ENCODE measurements at places on chromosomes 11 and 22.
A peak's percentile ranks its signal among the peaks of the same experiment; 100 is the strongest.

GRCh38 chr11:37533830-37534229, 935.8 kb upstream of the RAG2 start:
- DNase-seq = no peak

- no peak for DNase-seq
Measured at GRCh38 chr22:44030051-44030701, 6.1 kb downstream of the PARVB start.

DNA sequence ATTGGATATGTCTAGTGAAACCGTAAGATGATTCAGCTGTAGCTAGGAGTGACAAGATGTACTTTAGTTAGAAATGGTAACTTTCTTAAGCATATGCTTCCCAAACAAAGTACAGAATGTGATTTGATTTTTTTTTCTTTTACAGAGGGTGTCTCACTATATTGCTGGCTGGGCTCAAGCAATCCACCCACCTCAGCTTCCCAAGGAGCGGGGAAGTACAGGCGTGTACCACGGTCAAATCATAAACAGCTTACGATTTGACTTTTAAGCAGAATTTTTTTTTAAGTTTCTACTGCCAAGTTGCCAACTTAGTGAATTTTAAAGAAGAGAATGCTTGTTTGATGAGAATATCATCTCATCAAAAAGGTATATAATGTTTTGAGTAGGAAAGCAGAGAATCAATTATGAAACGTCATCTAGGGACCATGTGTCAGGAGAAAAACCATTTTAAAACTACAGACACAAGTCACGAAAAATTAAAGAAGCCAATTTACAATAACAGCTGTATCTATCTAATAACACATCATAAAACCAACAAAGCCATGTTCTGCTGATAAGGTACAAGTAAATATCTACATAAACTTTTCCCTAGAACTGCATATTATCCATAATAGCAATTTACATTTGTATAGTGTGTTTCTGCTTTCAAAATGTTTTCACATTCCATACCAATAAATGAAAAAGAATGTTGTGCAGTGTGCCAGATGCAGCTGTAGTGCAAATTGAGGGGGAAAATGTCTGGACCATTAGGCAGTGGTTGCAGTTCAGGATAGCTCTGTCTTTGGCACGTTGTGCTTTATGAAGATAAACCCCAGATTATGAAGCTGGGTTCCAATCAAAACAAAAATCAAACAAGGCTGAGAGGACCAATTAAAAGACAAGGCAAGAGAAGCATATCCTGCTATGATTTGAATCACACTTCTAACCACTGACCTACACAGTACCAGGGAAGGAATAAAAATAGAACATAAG, 33.7 kb upstream of the USP47 start:
- no peak for DNase-seq

DNA sequence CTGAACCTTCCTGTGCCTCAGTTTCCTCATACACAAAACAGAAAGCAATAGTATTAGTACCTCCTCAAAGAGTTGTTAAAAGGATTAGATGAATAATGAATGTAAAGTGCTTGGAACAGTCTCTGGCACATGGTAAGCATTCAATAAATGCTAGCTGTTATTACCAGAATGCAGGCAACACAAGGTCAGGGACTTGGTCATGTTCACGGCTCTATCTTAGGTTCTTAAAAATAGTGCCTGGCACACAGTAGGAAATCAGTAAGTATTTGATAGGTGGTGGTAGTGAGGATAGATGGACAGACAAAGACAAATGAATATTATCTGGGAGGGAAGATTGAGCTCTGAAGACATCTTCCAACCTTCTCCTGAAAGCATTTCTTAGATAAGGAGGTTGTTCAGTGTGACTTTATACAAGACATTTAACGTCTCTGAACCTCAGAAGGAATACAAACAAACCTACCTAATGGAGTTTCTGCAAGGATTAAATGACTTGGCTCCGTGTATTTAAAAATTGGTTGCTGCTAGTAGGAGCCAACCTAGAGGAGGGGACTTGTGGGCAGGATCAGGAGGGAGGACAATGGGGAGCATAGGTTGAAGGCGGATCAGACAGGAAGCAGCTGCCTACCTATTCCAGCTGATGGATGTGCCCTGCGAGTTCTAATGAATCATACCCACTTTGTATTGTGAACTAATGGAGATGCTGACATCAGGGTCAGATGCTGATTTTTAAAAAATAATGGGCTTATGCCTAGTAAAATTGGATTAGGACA, 94.1 kb downstream of the DBX1 start:
- no peak for DNase-seq

DNA sequence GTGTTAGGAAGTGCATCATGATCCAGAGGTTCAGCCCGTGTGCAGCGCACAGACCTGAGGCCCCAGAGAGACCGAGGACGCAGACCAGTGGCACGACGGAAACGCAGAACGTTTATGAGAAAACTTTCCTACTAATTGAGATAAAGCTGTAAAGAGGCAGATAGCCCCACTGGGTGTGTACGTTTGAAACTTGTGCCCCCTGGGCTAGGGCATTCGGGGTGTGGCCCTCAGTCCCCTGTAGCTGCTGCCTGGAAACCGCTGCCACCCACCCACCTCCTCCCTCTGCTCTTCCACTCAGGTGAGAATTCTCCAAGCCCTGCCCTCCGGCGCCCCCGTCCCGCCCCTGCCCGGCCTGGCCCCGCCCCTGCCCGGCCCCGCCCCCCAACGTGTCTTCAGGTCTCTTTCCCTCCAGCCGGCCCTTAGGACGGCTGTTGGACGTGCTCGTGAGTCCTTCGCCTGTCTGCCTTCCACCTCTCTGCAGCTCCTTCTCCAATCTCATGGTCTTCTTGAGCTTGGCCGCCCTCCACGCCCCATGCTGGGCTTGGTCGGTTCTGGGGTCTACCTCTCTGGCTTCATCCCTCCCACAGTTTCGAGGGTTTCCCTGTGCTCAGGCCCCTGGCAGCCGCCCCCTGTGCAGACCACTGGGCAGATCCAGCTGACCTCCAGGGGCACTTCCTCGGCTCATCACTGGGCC, 12.1 kb downstream of the MAPK8IP2 start:
- DNase-seq = no peak

GRCh38 chr22:49564666-49565515, 262.8 kb downstream of the BRD1 start:
- DNase-seq = no peak

DNA sequence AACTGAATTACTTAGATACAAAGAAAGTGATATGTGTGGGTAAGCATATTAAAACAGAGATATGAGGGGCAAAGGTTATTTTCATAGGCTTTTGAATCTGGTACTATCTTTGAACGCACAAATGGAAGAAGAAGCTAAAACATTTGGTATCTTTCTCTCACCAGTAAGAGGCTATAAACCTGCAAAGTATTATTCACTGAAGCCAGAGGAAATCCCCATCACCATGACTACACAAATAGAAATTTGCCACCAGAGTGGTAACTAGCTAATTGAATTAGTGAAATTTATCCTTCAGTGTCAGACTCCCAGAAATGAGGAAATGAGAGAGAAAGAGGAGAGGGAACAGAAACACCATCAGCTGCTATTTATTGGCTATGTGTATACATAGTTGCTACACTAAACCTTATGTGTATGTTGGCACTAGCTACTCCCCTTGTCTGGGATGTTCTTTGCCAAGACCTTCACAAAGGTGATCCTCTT, 503.4 kb downstream of the DLG2 start:
- peak; percentile 18 for DNase-seq

- DNase-seq = peak; percentile 100
Measured at GRCh38 chr11:96306933-96307775, 35.8 kb downstream of the MAML2 start.

- no peak for DNase-seq
Measured at GRCh38 chr11:44992181-44992582, 41.5 kb upstream of the TP53I11 start.

- DNase-seq = no peak
Measured at GRCh38 chr11:105582497-105582896, 27.4 kb upstream of the GRIA4 start.

- no peak for DNase-seq
Measured at GRCh38 chr22:37768273-37768672, 39.5 kb upstream of the GCAT start.

GRCh38 chr11:65476632-65477148, 22.2 kb upstream of the MALAT1 start:
- no peak for DNase-seq

- DNase-seq = no peak
Measured at GRCh38 chr11:69126286-69126685, 29.4 kb upstream of the SMIM38 start.

GRCh38 chr11:114092953-114093352, 33.4 kb downstream of the ZBTB16 start:
- DNase-seq = no peak

GRCh38 chr22:19891317-19892256, 36.9 kb upstream of the GNB1L start:
- peak; percentile 92 for DNase-seq

DNA sequence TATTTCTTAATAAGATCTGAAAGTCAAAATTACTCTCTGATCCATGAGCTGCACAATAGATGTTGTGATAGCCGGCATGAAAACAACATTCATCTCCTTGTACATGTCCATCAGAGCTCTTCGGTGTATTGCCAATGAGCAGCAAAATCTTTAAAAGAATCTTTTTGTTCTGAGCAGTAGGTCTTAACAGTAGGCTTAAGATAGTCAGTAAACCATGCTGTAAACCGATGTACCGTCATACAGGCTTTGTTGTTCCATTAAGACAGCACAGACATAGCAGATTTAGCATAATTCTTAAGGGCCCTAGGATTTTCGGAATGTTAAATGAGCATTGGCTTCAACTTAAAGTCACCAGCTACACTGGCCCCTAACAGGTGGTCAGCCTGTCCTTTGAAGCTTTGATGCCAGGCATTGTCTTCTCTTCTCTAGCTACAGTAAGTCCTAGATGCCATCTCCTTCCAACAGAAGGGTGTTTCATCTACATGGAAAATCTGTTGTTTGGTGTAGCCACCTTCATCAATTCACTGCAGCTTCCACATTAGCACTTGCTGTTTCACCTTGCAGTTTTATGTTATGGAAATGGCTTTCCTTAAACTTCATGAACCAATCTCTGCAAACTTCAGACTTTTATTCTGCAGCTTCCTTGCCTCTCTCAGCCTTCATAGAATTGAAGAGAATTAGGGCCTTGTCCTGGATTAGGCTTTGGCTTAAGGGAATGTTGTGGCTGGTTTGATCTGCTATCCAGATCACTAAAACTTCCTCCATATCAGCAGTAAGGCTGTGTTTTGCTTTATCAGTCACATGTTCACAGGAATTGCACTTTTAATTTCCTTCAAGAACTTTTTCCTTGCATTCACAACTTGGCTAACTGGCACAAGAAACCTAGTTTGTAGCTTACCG, 28.4 kb downstream of the RRP8 start:
- DNase-seq = no peak

DNA sequence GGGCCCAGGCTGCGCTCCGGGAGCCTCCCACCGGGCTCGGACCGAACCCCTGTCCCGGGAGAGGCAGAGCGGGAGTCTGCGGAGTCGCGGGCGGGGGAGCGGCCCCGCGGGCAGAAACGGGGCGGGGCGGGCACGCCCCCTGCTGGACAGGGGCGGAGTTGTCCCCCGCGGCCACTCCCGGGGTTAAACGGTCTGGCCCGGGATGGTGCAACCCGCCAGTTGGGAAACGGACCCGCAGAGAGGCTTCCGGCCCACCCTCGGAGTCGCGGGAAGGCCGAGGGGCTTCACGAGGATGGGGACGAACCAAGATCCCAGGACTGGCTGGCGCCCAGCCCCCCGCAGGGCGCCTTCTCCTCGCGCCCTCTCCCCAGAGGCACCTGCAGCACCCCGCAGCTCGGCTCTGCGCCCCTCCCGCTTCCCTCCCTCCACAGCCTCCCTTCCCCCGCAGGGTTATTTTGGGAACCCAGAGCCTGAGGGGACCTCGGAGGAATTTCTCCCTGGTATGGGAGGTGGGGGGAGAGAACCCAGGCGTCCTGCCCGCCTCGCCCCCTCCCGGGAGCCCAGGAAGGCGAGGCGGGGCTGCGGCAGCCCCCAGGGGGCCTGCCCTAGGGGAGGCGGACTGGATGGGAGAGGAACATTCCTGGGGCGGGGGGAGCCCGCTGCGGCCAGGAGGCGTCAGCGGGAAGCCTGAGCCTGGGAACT, 902 bp downstream of the RASGRP2 start:
- no peak for DNase-seq

DNA sequence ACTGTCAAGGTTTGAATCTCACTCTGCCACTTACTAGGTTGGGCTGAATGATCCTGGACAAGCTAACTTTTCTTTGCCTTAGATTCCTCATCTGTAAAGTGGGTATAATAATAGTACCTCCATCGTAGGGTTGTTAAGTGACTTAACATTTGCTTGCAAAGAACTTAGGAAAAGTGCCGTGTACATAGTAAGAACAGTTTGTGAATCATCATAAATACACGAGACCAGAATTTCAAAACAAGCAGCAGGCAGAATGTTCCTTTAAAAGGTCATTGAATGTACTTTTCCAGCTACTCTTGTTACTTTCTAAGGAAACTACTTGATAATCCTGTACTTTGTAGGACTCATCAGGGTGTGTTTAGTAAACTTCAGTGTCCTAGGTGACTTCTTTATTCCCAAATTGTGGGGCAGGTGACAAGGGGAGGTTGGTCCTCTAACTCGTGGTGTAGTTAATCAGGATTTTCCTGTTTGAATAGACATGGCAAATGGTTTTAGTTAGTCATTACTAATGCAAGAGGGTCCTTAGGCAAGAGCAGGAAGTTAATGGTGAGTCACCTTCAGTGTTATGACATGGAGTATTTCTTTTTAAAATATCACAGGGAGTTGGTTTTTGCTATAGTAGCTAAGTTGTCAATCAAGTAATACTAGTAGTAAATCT, 67.9 kb downstream of the YAP1 start:
- peak; percentile 91 for DNase-seq

GRCh38 chr11:31480930-31481329, 28.5 kb downstream of the IMMP1L start:
- DNase-seq = no peak

- DNase-seq = no peak
Measured at GRCh38 chr11:15179167-15179566, 64.4 kb downstream of the INSC start.

- DNase-seq = no peak
Measured at GRCh38 chr22:32777987-32778386, 23.5 kb upstream of the TIMP3 start.

GRCh38 chr11:33915526-33915925, 23.6 kb upstream of the LMO2 start:
- no peak for DNase-seq

DNA sequence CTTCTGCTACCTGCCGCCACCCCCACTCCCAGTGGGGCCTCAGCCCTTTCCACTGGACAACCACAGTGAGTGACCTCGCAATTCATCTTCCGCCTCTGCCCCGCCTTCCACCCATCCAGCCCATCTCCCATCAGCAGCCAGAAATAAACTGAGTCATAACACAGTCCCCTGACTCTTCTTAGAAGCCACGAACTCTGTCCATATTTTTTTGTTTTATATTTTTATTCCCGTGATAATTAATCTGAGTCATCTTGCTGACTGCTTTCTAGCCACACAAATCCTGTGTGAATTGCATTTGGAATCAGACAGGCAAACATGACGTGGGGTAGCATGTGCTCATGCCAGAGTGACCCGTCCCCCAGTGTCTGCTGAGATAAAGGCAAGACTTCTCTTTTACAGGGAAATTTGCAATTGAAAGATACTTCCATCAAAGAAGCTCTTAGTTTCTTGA, 7.0 kb downstream of the FADD start:
- DNase-seq = no peak
